ENCODE measurements at places on chromosomes 5 and 9.

GRCh38 chr5:178532236-178532635 lies 58.0 kb downstream of the COL23A1 start:
- DNase-seq: no peak

DNA sequence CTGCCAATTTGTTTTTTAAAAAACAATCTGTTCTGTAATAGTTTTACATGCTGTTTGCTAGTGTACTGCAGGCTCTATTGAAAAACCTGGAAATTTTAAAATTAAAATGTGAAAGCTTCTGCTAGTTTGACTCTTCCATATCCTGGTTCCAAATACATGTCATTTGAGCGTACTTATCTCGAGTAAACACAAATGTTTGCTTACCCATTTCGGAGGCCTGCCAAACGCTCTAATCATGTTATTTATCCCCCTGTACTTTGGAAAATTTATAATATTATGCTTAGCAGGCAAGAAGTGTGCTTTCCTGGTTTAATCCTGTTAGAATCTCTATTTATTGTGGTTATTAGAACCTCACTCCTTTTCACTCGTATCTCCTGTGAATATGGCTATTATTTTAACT lies 476.8 kb upstream of the CYLC2 start:
- DNase-seq: no peak

GRCh38 chr9:131279863-131280570 lies 3.7 kb upstream of the FAM78A start:
- DNase-seq: no peak

GRCh38 chr5:173035904-173036707 lies 20.0 kb upstream of the CREBRF start:
- no peak for DNase-seq

DNA sequence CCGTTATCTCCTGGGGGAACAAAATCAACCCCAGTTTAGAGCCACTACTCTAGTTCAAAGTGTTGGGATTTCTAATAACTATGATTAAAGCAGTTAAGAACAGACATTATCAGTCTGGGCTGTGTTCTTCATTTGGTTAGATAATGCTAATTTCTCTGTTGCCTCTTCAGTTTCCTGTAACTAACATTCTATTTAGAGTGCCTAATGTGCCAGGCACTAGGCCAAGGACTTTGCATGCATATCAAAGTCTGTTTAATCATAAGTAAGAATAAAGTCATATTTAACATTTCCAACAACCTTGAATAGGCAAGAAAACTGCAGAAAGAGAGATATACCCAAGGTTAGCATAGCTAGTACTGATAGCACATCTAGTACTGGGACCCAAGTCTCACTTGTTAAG lies 68.4 kb downstream of the TNPO1 start:
- DNase-seq: no peak

DNA sequence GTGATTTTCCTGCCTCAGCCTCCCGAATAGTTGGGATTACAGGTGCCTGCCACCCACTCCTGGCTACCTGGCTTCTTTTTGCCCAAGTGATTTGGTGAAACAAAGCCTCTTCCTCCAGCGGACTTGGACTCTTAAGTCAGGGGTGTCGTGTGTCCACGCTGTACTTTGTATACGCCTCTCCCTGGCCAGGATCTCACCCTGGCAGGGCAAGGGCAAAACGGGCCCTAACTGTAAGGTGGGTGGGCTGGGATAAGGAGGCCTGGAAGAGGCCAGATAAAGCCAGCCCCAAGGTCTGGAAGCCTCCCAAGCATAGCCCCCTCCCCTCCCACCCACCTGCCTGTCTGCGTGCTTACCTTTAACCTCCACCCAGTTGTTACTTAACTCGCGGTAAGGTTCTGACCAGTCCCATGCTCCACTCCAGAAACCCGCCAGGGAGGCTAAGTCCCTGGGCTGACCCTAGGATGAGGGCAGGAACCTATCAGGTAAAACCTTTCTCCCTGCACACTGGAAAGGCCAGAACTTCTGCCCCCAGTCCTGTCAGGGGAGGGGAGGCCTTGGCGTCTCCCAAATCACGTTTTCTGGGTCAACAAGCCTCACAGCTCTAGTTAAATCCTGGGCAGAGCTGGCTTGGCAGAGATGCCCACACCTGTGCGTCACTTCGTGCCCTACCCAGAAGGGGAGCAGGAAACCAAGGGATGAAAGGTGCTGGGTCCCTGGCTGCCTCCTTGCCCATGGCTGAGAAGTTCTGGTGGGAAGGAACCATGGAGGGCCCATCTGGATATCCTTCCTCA lies 8.4 kb downstream of the CDK9 start:
- DNase-seq: no peak

- no peak for DNase-seq
Measured at GRCh38 chr5:3310541-3311261, 284.9 kb upstream of the IRX1 start.

GRCh38 chr5:52469420-52469819 lies 318.3 kb upstream of the ITGA1 start:
- DNase-seq: no peak

DNA sequence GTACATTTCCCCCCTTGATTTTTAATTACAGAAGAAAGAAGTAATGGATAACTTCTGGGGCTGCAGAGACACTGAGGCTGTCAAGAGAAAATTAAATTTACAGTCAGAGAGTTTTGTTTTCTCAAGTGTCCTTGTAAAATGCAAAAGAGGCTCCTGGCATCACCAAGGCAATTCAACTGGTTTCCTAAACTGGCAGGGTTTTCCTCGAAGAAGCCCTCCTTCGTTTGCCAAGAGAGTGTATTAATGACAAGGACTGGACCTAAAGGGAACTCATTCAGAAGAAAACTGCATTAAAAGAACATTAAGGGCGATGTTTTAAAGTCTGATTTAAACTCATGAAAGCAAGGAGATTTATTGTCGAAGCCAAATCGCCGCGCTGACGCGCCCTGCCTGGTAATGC lies 476.9 kb downstream of the ZSWIM6 start:
- no peak for DNase-seq

- no peak for DNase-seq
Measured at GRCh38 chr5:75043633-75044264, 8.6 kb downstream of the GCNT4 start.

DNA sequence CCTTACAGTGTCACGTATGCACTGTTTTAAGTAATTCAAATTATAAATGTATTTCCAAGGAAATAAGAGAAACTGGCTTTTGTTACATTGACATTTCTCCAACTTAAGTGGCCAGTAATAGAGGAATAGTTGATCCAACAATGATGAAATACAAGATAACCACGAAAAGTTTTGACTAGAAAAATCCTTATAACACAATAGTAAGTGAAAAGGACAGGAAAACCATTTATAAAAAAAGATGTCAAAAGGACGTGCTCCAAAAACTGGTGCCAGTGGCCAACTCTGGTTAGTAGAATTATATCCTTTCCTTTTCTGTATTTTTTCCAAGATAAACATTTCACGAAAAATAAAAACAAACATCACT lies 210.9 kb downstream of the GAPVD1 start:
- DNase-seq: no peak

GRCh38 chr5:147869112-147869511 lies 9.4 kb upstream of the SCGB3A2 start:
- no peak for DNase-seq

GRCh38 chr5:45737153-45737552 lies 41.0 kb upstream of the HCN1 start:
- DNase-seq: no peak

DNA sequence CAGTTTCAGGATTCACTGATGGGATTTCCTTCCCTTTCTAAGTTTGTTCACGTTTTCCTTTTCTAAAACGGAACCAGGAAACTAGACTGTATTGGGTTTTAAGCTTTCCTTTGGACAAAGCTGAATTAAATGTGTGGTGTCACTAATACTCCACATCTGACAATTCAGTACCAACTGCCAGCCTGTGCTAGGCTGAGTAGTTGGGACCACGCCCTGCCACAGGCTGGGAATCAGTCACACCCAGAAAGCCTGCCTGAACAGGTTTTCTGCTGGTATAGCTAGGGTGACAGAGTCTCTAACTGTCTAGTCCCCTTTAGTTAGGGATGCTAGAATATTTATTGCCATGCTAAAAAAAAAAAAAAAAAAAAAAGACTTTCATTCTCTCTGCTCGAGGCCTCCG lies 15.6 kb downstream of the SPACA9 start:
- DNase-seq: no peak

DNA sequence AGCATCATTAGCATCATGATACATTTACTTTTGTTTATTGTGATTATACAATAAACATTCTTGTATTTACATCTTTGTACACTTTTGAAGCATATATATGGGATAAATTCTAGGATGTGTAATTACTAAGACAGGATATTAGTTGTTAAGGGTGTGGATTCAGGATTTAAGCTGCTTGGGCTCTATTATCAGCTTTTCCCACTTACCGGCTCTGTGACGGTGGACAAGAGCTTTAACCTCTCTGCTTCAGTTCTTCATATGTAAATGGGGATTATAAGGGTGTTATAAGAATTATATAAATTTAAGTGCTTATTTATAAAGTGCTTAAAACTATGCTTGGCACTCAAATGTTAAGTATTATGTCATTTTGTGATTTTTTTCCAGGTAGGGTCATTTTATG lies 131.1 kb downstream of the FER start:
- no peak for DNase-seq

- DNase-seq: no peak
Measured at GRCh38 chr5:112697833-112698232, 39.9 kb upstream of the APC start.

DNA sequence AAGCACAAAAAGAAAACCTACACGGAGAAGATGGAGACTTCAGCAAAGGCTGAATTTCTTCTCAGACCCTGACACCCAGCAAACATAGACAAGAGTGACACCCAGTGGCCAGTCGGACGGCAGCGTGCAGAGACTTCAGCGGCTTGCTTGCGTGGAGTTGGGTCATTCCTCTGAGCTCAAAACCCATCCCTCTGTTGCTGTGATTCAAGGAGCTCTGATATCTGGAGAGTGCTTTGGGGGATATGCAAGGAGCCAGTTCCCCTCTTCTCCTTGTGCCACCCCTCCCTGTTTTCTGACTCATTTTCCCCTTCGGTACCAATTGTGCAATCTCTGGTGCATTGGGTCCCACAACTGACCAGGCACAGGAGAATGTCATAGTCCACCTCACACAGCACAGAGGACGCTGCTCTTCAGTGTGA lies 27.5 kb downstream of the SH3TC2 start:
- peak; percentile 40 for DNase-seq

DNA sequence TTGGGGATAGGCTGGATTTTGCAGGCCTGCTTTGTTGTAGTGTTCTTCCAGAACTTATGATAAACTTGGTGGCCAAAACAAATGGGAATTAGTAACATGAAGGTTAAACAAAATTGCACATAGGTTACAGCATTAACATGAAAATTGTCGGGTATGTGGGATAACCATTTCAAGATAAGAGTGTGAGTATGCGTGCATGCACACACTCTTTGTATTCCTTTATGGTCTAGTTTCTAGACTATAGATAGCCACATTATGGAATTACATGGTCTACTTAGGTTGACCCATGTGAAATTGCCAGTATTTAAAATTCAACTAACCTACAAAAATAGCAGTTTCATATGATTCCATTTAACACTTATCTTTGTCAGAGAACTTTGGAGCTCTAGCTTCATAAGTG lies 1.4 kb downstream of the HMGCR start:
- no peak for DNase-seq

DNA sequence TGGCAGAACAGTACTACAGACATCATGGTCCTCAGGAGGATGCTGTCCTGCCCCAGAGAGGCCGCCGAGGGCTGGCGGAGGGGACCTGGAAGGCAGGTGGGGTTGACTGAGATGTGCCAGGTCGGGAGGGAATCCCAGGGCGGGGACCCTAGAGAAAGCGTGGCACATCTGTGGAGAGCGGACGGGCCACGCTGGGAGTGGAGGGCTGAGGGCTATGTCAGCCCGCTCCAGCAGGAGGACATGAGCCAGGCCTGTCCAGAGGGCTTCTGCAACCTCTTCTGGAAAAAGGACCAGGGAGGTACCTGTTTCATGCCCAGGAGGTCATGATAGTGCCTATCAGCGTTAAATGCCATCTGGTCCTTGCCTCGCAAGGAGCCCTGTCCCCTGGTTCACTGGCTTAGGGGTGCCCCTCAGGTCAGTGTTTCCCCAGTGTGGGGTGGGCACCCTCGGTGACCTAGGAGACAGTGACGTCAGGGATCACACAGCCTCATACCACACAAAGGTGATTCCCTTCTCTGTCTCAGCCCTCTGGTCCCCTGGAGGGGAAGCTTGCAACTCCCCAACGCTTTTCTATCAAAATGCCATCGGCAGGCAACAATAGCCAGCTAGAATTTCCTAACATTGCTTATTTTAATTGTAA lies 103.6 kb upstream of the IER5L start:
- DNase-seq: no peak

GRCh38 chr9:135641047-135641446 lies 1.7 kb upstream of the GLT6D1 start:
- no peak for DNase-seq

DNA sequence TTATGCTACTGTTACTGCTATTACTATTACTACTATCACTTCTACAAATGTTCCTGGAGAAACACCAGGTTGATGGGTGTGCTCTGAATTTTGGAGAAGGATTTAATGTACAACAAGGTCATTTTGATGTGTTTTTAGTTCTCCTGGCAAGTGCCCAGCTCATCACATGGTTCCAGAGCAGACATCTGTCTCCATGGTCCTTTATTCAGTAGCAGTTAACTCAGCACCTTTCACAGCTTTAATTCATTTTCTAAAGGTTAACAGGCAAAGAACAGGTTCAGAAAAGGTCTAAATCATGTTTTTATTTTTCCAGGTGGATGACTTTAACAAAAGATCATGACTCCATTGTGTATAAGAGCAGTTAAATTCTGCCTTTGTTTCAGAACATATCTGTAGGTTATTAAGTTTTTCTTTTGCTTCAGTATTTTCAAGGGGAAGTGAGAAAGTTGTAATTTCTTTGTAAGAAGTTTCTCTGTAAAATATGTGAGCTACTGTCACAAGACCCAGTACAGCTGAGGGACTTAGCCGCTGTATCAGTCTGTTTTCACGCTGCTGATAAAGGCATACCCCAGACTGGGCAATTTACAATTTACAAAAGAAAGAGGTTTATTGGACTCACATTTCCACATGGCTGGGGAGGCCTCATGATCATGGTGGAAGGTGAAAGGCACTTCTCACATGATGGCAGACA lies 41.9 kb downstream of the MTRR start:
- DNase-seq: no peak

GRCh38 chr5:166561759-166562158 lies 1729.7 kb upstream of the WWC1 start:
- DNase-seq: no peak

DNA sequence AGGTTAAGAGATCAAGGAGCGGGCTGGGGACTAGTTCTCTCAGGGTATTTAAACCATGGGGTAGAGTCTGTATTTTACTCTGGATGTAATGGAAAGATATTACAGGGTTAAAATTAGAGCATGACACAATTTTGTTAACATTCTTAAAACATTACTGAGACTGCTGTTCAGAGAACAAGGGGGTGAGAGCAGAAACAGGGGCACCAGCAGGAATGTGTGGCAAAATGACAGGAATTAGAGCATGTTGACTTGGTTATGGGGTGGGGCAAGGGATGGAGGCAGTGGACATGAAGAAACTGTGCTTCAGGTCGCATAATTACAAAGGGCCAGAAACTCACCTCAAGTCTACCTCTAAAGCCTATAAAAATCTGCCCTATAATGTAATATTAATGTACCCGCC lies 75.0 kb downstream of the TMEM232 start:
- no peak for DNase-seq
